Naive B cell (primary cell): ENCODE measurements at places on chromosomes 2 and 18.

- DNase-seq: no peak
Measured at GRCh38 chr2:39216346-39217191, 27.2 kb downstream of the CDKL4 start.

GRCh38 chr2:54360055-54360792 is 95.9 kb upstream of the SPTBN1 start:
- no peak for DNase-seq

DNA sequence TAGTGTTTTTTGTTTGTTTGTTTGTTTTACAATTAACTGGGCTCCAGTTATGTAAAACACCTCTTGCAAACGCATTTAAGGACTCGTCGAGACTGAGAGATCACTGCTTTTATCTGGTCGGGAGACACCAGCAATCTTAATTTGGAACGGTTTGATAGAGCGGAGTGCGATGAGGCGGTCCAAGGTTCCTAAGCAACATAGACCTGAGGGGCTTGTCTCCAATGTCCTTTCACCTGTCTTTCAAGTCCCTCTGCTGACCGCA is 729 bp upstream of the SELENOI start:
- DNase-seq: no peak

GRCh38 chr2:239881031-239881471 is 144.1 kb downstream of the NDUFA10 start:
- DNase-seq: no peak

- no peak for DNase-seq
Measured at GRCh38 chr2:154681741-154682140, 16.8 kb upstream of the KCNJ3 start.

DNA sequence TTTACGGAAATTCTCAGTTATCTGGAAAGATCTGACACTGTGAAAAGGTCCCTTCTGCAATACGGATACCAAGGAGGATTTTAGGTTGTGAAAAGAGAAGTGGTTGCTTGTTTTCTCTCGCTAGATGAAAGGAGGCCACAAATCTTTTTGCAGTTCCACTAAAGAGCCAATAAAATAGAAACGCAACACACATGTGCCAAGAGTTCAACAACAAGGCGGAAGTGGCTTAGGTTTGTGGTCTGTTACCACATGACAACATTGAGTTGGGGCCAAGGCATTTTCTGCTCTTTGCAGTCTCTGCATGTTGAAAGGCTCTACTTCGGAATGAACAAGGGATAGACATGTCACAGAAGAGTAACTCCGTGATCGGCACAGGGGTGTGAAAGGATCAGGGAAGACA is 115.7 kb upstream of the OSR1 start:
- DNase-seq: no peak

DNA sequence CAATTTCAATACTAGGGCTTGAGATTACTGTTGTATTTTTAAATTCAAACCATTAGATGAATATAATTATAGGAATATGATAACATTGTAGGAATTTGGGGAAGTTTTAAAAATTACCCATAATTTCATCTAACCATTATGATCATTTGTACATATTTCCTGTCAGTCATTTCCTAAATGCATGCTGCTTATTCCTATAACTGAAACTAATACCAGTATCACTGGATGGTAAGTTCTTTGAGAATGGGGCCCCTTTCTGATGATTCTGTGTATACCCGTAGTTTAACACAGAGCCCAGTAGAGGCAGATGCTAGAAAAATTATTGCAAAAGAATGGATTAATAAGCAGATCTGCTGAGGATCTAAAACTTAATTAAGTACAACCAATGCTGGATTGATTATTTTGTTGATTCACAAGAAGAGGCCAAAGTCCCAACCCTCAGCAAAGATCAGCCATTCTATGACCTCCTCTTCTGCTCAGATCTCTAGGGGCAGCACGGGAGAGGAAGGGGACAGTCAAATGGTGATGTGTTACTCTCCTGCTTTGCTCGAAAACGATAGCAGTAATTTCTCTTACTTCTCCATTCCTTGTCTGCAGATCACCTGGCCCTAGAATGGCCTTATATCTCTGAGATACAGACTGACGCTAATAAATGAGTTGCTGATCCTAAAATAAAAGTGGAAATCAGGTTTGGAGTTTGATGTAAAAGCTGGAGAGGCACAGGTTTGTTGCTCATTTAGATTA is 69.5 kb upstream of the PELI1 start:
- peak; percentile 78 for DNase-seq

DNA sequence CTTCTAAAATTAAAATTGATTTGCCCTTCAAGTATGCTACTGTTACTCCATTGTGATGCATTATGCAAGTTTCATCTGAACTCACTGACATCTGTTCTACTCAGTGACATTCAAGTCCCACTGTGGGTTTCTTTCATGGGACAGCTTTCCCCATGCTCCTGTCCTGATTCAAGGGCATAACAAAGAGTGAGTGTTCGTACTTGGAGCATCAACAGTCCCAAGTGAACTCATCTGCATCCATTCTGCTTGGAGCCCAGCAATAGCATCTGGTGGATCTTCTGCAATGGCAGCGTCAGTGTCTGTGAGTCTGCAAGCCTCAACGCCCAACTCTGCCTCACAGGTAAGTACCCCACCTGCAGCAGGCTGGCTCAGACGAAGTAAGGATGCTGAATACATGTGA is 27.5 kb downstream of the BUB1 start:
- no peak for DNase-seq

DNA sequence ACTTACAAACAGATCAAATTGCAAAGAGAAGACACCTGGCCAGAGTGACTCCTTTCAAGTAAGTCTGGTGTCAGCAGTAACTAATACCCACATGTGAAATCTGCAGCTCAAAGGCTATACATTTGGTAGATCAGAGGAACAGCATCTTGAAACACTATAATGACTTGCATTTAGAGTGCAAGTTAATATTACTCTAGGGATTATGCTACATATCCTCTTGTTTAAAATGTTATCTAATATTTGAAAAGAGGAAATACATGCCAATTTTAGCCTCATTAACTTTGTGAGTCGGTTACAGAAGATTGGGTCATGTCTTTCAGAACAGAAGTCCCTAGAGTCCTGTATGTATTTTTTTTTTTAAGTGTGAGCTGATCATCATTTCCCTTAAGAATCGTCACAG is 15.2 kb downstream of the LANCL1 start:
- peak; percentile 53 for DNase-seq

DNA sequence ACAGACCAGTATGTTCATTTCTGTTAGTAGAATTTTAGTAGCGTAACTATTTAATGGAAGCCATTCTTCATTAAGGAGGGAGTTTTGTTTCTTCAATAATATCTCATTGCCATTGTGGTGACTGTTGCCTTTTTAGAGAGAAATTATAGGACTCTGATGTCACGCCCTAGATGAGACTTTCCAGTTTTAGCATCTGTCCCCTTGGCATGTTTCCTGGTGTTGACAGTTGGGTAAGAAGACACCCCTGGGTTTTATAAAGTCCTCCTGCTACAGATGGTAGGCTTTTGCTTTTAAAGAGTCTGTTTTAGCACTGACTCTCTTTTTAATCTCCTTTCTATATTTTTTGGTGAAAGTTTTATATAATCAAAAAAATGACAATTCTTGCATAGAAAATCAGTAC is 41.9 kb downstream of the KCNJ3 start:
- no peak for DNase-seq

- peak; percentile 60 for DNase-seq
Measured at GRCh38 chr2:136212426-136213378, 94.8 kb upstream of the CXCR4 start.

DNA sequence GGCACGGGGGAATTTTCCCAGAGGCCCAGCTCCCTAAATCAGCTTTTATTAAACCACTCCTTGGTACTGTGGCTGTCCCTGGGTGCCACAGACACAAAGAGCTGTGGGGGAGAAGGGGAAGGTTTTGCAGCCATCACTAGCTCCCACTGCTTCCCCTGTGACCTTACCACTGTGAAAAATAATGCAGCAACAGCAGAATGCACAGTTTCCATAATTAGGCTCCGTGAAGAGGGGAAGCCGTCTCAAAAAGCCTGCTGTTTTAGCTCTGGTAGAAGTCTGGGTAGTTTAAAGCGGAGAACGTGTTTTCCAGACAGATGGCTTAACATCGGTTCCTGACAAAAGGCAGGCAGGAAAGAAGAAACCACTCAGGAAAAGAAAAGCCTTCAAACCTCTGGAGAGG is 27.5 kb upstream of the CAB39 start:
- DNase-seq: no peak

DNA sequence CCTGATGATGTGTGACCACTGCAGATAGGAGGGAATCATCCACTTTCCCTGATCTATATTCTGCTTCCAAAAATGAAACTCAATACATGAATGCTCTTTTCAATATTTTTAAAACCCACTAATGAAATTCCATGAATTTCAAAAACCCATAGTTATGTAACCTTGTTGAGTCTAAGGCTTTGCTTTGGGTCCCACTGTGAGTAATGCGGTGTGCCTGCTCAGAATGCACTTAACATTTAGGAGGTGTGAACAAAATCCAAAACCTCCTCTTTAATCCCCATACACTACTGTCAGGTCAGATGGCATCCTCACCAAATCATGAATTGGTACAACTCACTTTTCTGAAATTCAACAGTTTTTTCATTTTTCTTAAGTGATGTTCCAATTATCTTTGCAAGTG is 50.4 kb downstream of the CCDC93 start:
- no peak for DNase-seq

GRCh38 chr18:48453330-48454066 is 44.3 kb upstream of the ZBTB7C start:
- DNase-seq: no peak

- no peak for DNase-seq
Measured at GRCh38 chr2:158644139-158644538, 151.0 kb upstream of the DAPL1 start.

- DNase-seq: no peak
Measured at GRCh38 chr2:84701880-84702279, 179.0 kb downstream of the TRABD2A start.

DNA sequence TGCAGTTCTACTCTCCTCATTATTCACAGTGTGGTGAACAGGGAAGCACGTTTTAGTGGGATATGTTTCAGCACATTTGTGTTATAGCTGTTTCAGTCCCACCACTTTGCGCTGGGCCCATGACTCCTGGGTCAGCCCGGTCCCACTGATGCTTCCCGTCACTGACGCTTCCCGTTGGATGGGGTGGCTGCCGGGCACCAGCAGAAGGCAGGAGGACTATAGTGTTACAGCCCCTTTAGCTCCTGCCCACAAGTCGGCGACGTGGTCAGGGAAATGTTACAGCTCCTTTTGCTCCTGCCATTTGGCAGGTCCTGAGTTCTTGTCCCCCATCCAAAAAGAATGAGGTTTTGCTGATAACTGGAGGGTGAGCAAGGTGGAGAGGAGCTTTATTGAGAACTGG is 732.2 kb downstream of the NR4A2 start:
- DNase-seq: no peak

DNA sequence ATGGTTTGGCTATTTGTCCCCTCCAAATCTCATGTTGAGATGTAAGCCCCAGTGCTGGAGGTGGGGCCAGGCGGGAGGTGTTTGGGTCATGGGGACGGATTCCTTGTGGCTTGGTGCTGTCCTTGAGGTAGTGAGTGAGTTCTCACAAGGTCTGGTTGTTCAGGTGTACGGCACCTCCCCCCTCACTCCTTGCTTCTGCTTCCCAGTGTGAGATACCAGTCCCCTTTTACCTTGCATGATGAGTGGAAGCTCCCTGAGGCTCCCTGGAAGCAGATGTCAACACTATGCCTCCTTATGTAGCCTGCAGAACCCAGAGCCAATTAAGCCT is 232.6 kb downstream of the LDLRAD4 start:
- no peak for DNase-seq

DNA sequence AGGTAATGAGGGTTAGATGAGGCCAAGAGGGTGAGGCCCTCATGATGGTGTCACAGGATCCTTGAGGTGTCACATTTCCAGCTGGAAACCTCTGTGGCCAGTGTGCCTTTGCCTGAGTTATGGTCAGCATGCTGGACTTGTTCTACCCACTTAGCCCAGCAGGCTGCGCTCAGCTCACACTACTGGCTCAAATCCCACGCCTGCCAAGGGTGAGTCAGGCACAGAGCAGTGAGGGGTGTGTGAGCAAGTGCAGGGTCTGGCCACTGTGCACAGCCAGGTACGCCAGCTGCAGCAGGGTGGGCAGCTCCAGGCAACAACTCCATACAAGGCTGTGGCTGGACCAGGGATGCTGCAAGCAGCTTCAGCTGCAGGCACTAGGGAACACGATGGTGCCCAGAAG is 616.6 kb upstream of the FSHR start:
- no peak for DNase-seq
